T-helper 22 cell (primary cell): ENCODE measurements at places on chromosomes 2 and 18.

DNA sequence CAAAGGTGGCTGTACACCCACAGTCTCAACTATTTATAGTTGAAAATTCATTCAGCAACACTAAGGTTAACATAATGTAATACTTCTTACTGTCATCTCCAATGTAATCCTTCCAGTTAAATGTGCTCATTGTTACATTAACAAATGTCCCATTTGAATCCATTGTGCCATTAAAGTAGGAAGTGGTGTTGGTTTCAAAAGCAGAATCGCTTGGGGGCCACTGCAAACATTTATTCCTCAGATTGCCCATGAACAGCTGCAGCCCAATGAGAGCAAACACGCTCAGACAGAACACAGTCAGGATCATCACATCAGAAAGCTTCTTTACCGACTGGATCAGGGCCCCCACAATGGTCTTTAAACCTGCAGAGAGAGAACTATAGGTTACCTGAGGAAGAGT is 41.4 kb downstream of the SCN3A start:
- DNase-seq: no peak

DNA sequence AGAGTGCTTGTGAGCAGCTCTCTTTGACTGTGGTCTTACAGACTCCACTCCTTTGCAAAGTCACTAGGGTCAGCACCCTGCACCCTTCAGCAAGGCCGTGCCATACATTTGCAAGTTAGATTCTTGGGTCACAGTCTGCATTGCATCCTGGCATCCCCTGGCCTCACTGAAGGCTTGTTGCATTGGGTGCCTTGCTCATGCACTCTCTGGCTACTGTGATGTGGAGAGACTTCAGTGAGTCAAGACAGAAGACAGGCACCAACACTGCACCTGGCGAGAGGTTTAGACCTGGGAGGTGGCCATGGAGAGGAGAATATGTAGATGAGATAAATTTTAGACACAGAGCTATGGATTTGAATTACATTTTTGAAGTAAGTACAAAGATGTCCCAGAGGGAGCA is 146.4 kb upstream of the COPS8 start:
- no peak for DNase-seq

DNA sequence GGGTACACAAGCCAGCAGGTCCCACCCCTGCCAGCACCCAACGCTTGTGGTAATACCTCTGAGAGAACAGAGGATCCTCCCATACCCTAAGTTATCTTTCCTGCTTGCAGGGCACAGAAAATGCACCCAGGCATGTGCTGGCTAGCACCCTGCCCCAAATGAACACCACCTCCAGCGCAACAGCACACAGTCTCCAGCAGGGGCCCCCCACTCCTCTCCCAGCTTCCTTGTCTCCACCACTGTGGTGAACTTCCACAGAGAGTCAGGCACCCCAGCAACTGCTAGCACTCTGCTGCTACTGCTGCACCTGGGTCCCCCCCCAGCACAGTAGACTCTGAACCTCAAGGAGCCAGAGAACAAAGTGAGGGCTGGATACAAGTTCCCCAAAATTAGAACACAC is 216.8 kb upstream of the CNTNAP5 start:
- no peak for DNase-seq

DNA sequence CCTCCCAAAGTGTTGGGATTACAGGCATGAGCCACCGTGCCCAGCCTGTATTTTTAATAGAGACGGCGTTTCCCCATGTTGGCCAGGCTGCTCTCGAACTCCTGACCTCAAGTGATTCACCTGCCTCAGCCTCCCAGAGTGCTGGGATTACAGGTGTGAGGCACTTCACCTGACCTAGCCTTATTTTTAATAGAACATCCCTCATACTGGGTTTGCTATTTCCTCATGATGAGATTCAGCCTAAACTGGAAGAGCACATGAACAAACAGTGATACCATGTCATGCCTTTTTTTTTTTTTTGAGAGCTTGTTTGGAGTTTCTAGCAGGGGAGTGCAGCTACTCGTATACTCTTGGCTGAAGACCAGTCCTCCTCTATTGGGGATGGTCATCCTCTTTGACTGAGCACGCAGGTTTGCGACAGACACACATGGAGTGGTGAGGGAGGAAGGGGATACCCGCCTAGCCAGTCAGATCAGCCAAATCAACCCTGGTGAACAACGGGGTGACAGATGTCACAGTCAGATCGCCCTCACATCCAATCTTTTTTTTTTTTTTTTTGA is 67.6 kb downstream of the USP37 start:
- DNase-seq: no peak

DNA sequence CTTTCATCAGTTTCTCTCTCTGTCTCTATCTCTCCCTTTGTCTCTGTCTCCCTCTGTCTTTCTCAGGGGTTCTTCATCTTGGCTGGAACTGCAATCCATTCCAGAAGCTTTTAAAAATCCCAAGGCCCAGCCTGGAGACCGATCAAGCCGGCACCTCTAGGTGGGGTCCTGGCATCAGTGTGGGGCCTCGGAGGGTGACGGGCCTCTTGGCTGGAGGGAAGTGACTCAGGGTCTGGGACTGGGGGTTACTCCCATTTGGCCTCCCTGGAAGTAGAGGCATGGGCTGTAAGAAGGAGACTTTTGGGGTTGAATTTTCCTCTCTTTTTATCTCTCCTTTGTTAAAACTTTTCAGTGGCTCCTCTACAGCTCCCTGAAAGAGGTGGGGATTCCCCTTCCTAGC is 52.8 kb upstream of the OTOF start:
- no peak for DNase-seq

GRCh38 chr2:222521099-222521498 is 96.8 kb downstream of the SGPP2 start:
- DNase-seq: no peak

- no peak for DNase-seq
Observed at GRCh38 chr18:44388329-44388728, 292.4 kb upstream of the SETBP1 start.

- no peak for DNase-seq
Observed at GRCh38 chr2:74873678-74874640, 40.0 kb downstream of the HK2 start.

- DNase-seq: no peak
Observed at GRCh38 chr2:104033399-104033798, 820.5 kb upstream of the POU3F3 start.

DNA sequence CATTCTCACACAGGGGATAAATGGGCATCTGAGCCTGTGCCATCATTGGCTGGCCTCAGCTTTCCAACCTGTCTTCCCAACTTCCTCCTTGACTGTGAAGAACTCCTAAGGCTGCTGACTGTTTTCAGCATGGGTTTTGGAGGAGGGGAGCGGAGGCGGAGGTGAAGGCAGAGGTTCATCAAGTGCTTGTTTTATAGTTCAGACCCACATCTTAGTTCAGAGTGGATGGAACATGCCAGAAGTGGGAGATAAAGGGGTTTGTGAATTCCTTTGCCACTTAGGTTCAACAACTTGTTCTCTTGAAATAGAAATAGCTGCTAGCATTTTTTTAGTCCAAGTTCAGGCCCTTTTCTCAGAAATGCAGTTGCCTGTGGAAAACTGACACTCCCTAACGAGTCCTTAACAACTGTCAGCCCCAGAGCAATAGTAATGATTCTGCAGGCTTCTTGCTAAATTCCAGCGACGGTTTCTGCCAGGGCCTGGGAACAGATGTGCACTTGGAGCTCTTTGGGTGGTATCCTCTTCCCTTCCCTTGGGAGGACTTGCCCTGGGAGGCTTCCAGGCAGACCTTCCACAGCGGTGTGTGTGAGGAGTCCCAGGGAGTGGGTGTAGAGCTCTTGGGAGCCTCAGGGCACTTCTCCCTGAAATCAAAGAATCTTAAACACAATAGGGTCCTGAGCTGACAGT is 30.1 kb upstream of the ITGA6 start:
- no peak for DNase-seq

GRCh38 chr2:95149397-95149984 is 10.2 kb downstream of the ZNF514 start:
- no peak for DNase-seq

- no peak for DNase-seq
Observed at GRCh38 chr2:71892896-71893295, 254.8 kb downstream of the CYP26B1 start.

GRCh38 chr2:241489733-241490680 is 18.4 kb downstream of the STK25 start:
- DNase-seq: no peak

DNA sequence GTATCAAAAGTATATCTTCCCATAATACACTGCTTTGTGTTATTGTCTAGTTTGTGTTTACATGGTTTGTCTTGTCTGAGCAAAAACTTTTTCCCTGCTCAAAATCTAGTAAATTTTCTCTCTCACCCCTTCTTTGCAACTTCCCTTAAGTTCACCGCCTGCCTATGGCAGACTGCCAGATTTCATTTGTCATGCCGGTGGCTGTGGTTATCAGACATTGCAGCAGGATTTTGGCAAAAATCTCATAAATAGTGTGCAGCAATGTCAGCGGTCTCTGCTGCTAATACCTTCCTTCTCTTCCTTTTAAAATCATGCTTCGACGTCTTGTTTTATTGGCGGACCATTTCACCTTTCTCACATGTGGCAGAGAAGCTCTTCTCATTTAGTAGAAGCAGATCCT is 45.6 kb upstream of the TMEM178A start:
- no peak for DNase-seq

DNA sequence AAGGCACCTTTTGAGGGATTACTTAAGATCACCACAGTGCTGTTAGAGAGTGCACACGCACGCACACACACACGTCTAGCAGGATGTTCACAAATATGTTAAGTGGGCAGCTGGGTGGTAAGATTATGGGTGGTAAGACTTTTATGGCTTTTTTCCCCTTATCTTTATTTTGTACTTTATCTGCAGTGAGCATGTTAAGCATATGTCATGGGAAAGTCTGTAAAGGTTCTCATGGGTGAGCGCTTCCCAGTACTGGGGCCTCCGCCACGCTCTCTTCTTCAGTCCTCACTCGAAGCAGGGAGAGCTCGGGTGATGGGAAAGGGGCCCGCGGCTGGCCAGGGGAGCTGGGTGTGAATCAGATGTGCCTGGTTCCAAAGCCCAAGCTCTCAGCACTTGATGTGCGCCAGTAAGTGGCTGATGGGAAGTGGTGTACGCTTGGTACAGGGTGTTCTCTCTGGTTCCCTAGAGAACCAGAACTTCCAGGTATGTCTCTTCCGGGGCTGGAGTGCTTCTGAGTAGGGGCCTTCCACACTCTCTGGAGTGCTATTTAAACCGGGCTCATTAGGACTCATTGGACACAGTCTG is 83.9 kb upstream of the YWHAQ start:
- no peak for DNase-seq

GRCh38 chr18:486929-487740 is 13.4 kb downstream of the COLEC12 start:
- DNase-seq: no peak

GRCh38 chr2:83949361-83949760 is 509.7 kb downstream of the SUCLG1 start:
- no peak for DNase-seq

DNA sequence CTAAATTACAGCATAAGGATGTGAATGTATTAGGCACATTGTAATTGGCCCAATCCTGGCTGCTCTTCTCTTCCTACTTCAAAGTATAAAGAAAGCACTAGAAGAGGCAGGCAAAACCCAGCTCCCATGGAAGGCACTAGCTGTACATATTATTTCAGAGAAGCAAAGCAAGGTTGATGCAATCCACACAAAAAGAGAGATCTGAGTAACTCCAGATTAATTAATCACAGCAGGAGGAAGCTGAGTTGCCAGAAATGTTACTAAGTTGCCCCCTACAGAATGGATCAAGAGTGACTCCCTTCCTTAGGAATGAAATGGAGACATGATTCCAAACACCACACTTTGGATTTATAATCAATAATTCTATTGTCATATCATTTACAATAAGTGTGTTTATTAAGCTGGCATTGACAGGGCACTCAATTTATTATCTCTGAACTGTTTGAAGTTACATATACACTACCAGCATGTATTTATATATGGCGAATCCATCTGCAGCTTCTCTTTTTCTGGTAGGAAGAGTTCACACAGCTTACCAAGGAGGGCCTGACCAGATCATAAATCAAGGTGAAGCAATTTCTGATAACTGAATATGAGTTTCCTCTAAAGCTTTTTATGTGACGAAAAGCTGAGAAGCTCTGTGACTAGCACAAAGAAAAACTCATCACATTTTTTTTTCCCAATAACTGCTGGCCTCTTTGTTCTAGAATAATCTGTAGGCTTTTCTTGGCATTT is 393.1 kb upstream of the LYPD1 start:
- no peak for DNase-seq

- DNase-seq: no peak
Observed at GRCh38 chr2:216371721-216372702, at the start of gene MARCHF4. TSS of gene MARCHF4 (minus strand) at chr2:216372483. CDS start at chr2:216370260, 2,223 bp downstream.

- no peak for DNase-seq
Observed at GRCh38 chr2:215260097-215260677, 51.7 kb upstream of the ATIC start.

DNA sequence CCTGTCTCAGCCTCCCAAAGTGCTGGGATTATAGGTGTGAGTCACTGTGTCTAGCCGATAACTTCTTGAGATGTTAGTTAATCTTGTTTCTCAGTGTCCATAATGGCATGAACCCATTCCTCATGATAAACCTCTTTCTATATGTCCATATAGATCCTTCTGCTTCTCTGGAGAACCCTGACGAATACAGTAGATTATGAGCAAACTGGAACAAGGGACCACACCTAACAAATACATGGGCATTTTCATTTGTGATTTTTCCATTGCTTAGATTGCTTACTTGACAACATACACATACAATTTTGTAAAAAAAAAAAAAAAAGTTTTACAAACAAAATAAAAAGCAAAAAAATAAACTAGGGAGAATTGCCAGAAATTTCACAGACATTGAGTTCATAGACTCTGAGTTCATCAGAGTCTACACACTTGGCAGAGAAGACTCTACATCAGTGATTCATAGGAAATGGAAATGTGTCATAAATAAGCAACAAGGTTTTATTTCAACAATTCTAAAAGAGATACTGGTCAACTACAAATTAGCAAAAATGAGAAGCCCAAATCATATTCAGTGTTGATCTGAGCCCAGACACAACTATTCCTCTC is 96.7 kb downstream of the GALR1 start:
- no peak for DNase-seq

DNA sequence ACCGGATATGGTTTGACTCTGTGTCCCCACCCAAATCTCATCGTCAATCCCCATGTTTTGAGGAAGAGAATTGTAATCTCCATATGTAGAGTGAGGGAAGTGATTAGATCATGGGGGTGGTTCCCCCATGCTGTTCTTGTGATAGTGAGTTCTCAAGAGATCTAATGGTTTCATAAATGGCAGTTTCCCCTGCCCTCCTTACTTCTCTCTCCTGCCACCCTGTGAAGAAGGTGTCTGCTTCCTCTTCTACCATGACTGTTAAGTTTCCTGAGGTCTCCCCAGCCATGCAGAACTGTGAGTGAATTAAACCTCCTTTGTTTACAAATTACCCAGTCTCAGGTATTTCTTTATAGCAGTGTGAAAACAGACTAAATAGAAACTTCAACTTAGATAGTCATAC is 69.5 kb downstream of the SESTD1 start:
- DNase-seq: no peak

GRCh38 chr2:71100195-71100964 is 29.6 kb downstream of the MCEE start:
- no peak for DNase-seq

- no peak for DNase-seq
Observed at GRCh38 chr18:76450452-76451395, 44.3 kb downstream of the ZNF516 start.
